ENCODE measurements at places on chromosomes 16 and 17. TPM values are rescaled to one million over a fixed set of nuclear protein-coding genes. Genes with fewer than 3 reads are reported as not detected.

LRRC46 gene
- total RNA-seq, result 0.76 TPM

- no peak for DNase-seq
Measured at GRCh38 chr17:68290268-68290954, 516 bp downstream of the SLC16A6 start.

- DNase-seq, result no peak
Measured at GRCh38 chr16:59573528-59574271, 839.6 kb upstream of the GOT2 start.

DNA sequence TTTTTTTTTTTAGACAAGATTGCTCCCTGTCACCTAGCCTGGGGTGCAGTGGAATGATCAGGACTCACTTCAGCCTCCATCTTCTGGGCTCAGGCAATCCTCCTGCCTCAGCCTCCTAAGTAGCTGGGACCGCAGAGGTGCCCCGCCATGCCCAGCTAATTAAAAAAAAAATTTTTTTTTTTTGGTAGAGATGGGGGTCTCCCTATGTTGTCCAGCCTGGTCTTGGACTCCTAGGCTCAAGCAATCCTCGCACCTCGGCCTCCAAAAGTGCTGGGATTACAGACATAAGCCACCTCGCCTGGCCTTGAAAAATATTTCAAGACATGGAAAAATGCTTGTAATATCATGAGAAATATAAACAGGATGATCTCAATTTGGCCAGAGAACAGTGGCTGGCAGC lies 42.9 kb downstream of the HAPSTR1 start:
- DNase-seq, result no peak

FBXW10 gene
- not detected for total RNA-seq

- no peak for DNase-seq
Measured at GRCh38 chr16:30372038-30372712, 1.9 kb upstream of the TBC1D10B start.

CYB561 gene
- total RNA-seq, result 67.6 TPM

OR4D2 gene
- not detected for total RNA-seq

DNA sequence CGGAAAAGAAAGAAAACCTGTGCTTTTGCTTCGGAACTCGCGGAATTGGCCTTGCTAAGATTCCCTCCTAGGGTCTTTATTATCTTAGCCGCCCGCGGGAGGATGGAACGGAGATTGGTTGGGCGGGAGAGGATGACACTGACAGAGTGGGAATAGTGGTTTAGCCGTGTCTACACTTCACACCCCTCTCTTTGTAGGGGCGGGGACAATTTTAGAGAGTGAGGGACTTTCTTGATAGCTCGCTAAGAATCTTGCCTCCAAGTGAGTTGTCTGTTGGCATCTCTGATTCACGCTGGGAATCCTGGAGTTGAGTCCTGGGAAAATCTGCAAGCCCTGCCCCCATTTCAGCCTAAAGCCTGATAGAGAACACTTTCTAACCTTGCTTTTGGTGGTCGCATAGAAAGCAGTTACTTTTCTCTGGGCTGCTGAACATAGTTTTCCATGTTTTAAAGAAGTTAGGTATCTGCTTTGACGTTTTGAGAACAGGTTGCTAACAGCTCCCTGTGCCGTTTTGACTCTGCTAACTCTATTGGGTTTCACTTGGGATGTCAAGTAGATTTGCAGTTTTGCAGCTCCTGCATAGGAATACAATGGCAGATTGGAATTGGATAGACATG lies 697 bp downstream of the NOL11 start:
- no peak for DNase-seq

CD300H gene
- total RNA-seq, result not detected

ZMYND15 gene
- total RNA-seq, result 2.8 TPM

MVD gene
- 119 TPM for total RNA-seq

COA3 gene
- 37.1 TPM for total RNA-seq

DERL2 gene
- total RNA-seq, result 45.6 TPM

MRPL38 gene
- 219 TPM for total RNA-seq

- DNase-seq, result no peak
Measured at GRCh38 chr17:18074566-18075272, 13.0 kb upstream of the DRG2 start.

SCNN1G gene
- not detected for total RNA-seq

DNA sequence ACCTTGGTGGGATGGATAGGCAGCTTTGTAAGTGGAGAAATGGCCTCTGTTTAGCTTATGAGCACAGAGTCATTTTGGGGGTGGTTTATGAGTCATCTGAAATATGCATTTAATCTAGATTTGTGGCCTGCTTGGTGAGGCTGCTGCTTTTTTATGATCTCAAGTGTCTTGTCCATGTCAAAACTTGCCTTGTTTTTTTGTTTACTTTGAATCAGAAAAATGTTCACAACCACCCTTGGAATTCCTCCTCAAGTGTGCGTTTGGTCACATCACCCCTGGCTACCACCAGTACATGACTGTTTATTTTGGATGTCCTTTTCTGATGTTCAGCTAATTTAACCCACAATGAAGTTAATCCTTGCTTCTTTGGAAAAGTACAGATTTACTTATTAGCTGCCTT lies 64.6 kb downstream of the FTO start:
- DNase-seq, result peak; percentile 61

SEC14L5 gene
- 0.27 TPM for total RNA-seq

MFSD11 gene
- 24.9 TPM for total RNA-seq

GRCh38 chr16:49496656-49497055 lies 123.1 kb downstream of the C16orf78 start:
- no peak for DNase-seq

GRCh38 chr17:80009391-80010282 lies 26.0 kb downstream of the TBC1D16 start:
- DNase-seq, result no peak

CDH16 gene
- total RNA-seq, result not detected

CXCL16 gene
- 44.8 TPM for total RNA-seq

ITGB3 gene
- total RNA-seq, result not detected

GRCh38 chr17:69883120-69883519 lies 191.9 kb upstream of the KCNJ16 start:
- DNase-seq, result no peak

FZD2 gene
- 12.8 TPM for total RNA-seq

GRB7 gene
- 51.9 TPM for total RNA-seq

GRCh38 chr17:76097716-76098295 lies 5.8 kb downstream of the EXOC7 start:
- no peak for DNase-seq

GRCh38 chr16:46928811-46929210 lies 44.6 kb downstream of the GPT2 start:
- DNase-seq, result no peak

TRPV2 gene
- 2.7 TPM for total RNA-seq

DNA sequence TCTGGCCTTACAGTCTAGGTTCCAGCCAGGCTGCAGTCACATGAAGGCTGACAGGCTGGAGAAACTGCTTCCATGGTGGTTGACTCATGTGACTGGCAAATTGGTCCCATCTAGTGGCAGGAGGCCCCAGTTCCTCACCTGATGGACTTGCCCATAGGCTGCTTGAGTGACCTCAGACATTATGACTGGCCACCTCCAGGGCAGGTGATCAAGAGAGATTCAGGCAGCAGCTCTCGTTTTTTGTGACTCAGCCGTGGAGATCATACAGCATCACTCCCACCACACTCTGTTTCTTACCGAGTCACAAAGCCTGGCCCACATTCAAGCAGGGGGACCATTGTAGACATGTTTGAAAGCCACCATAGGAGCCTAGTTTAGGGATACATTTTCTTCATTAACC lies 34.5 kb downstream of the SIAH1 start:
- DNase-seq, result no peak

DNA sequence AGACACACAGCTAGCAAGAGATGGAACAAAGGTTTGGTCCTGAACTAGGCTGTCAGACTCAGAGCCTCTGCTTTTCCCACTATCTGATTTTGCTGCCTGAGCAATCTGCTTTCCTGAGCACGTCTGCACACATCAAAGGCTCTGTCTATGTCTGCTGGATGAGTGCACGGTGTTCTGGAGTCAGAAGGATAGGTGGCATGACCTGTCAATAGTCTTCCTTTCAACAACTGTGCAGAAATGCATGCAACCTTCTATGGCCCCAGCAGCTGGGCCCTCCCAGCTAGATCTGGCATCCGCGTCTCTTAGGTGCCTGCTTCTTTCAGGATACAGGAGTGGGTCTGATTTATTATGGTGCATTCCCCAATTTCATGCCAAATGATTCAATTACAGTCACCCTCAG lies 138.3 kb downstream of the UTP18 start:
- DNase-seq, result no peak

GRCh38 chr16:11629071-11630030 lies 38.9 kb upstream of the SNN start:
- DNase-seq, result no peak

KRT33B gene
- total RNA-seq, result not detected

- no peak for DNase-seq
Measured at GRCh38 chr16:87740441-87740840, 25.3 kb downstream of the KLHDC4 start.

DNA sequence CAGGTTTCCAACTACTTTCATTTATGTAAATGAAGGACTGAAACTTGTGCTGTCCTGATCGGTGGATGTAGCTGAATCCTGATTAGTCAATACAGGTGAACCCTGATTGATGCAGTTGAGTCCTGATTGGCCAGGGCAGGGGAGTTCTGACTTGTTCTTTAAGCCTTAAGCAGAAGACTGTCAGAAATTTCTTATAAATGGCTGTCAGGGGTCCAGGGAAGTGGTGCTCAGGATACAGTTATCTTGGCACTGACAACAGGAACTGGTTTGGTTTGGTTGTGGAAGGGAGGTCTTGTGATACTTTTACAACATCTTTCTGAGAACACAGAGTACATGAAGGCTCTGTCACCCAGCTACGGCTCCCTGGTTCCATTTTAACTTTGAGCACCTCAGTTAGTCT lies 132.1 kb downstream of the KCNJ12 start:
- DNase-seq, result no peak

AIPL1 gene
- total RNA-seq, result not detected

GRCh38 chr17:73257516-73257915 lies 4.2 kb downstream of the CPSF4L start:
- DNase-seq, result no peak

TERB1 gene
- total RNA-seq, result not detected

- no peak for DNase-seq
Measured at GRCh38 chr16:3625911-3626732, 14.7 kb upstream of the SLX4 start.

DNA sequence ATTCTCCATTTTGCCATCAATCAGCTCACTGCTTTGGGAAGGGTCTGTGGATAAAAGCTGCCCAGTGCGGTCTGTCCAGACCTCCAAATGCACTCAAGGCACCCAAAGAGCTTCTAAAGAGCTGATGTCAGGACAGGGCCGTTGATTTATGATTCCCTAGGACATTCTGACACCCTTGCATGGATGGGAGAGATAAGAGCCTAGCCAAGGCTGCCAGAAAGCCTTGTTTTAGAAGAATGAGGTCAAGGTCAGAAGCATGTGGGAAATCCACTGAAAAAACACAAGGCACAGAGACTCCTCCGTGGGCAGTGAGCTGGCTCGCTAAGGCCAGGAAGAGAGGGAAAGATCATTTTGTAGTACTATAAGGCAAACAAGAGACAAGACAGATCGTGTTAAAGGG lies 214.0 kb downstream of the CDH11 start:
- DNase-seq, result no peak

DNA sequence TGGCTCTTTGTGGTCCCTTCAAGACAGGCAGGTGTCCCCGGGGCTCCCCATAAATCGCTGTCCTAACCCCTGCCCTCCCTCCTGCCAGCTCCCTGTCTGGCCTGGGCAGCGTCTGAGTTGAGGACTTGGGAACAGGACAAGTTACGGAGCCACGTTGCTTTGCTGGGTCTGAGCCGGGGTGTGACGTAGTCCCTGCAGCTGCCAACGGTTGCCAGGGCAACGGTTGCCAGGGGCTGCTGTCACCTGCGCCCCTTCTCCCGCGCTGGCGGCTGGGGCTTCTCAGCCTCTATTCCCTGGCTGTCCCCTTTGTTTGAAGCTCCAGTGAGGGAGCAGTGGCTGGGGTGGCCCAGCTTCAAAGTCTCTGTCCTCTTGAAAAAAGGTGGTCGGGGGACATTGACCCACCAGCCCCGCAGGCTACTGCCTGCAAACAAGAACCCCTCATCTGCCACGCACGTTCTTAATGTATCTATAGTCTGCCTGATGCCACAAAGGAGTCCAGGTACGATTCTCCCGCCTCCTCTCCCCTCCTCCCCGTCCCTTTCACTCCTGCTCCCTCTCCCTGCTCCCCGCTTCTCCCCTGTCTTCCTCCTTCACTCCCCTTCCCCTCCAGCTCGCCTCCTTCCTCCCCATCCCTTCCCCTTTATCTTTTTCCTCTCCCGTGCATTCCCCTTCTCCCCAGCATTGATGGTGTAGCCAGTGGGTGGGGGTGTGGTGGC lies 10.9 kb downstream of the ADGRG1 start:
- no peak for DNase-seq

GRCh38 chr17:65198653-65199382 lies 61.6 kb downstream of the RGS9 start:
- peak; percentile 62 for DNase-seq
